ENCODE measurements at places on chromosomes 11 and 22.
A peak's percentile ranks its signal among the peaks of the same experiment; 100 is the strongest.

- no peak for DNase-seq
Measured at GRCh38 chr22:29224859-29225410, 19.2 kb downstream of the EMID1 start.

- peak; percentile 40 for DNase-seq
Measured at GRCh38 chr11:67356864-67357561, 3.7 kb upstream of the POLD4 start.

- no peak for DNase-seq
Measured at GRCh38 chr11:106697058-106697457, 321.2 kb downstream of the GUCY1A2 start.

GRCh38 chr11:102238391-102238821 lies 78.9 kb upstream of the BIRC3 start:
- DNase-seq, result no peak

DNA sequence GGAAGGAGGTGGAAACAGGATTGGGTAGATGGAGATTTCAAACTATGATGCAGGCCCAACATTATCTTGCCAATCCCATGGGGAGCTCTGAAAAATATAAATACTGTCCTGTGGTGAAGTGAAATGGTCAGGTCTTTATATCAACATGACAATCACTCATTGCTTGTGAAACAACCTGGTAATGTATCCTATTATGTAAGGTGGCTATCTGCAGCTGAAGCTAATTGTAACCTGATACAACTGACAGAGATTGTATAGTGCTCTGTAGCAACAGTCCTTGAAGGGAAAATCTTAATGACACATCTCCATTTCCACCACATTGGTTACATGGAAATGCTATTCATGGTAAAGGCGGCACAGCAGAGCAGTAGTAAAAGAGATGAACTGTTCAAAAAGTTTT lies 20.7 kb upstream of the CHORDC1 start:
- DNase-seq, result no peak

- no peak for DNase-seq
Measured at GRCh38 chr22:47210686-47211085, 448.2 kb downstream of the TBC1D22A start.

GRCh38 chr11:105100981-105101630 lies 38.5 kb downstream of the CARD18 start:
- DNase-seq, result no peak

DNA sequence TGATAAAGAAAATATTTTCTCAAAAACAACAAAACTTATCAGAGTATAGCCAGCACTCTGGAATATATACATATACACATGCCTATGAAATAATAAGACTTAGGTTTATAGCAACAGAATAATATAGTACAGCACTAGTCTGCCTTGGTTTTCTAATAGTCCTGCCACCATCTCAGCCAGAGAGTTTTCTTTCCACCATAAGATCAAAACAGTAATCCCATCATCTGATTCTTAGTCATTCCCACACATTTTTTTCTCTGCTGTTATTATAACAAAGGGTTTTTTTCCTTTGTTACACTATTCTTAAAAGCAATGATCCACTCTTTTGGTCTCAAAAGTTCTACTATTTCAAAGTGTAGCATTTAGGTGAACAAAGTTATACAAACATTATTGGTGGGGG lies 15.1 kb downstream of the MTMR2 start:
- no peak for DNase-seq

DNA sequence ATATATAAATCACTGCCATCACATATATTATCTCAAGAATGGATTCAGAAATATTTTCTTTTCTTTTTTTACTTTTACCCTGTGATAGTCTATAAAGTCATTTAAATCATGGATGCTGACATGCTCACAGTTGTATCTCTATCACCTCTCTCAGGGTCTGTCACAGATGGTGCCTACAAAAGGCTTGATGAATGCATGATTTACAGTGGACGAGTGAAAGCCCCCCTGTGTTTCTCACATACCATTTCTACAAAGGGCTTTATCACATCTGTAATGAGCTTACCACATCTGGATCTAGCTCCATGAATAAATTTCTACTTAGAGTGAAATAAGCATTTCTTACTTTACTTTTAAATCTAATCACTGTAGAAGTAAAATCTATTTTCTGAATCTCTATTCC lies 121.4 kb upstream of the CARD18 start:
- DNase-seq, result no peak

- no peak for DNase-seq
Measured at GRCh38 chr22:27110665-27111451, 453.5 kb downstream of the MIAT start.

DNA sequence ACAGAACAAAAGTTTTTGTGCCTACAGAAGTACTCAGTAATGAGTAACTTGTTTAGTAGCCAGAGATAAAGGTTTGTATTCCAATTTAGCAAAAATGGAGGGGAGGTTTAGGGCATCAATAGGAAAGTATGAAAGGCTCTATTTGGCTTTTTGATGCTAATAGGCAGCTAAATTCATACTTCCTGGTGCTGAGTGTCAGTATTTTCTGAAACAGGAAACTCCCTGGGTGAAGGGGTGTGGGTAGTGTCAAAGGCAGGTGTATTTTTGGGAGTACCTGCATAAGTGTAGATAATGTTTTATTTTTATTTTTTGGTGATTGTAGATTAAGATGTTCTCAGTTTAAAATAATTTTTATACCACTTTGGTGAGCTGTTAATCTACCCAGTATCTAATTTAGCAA lies 29.3 kb upstream of the MMP7 start:
- DNase-seq, result no peak

- no peak for DNase-seq
Measured at GRCh38 chr11:129930743-129931142, 35.4 kb upstream of the NFRKB start.

GRCh38 chr22:41001722-41002122 lies 50.5 kb downstream of the RBX1 start:
- no peak for DNase-seq

GRCh38 chr22:29212743-29213142 lies 7.0 kb downstream of the EMID1 start:
- DNase-seq, result no peak

DNA sequence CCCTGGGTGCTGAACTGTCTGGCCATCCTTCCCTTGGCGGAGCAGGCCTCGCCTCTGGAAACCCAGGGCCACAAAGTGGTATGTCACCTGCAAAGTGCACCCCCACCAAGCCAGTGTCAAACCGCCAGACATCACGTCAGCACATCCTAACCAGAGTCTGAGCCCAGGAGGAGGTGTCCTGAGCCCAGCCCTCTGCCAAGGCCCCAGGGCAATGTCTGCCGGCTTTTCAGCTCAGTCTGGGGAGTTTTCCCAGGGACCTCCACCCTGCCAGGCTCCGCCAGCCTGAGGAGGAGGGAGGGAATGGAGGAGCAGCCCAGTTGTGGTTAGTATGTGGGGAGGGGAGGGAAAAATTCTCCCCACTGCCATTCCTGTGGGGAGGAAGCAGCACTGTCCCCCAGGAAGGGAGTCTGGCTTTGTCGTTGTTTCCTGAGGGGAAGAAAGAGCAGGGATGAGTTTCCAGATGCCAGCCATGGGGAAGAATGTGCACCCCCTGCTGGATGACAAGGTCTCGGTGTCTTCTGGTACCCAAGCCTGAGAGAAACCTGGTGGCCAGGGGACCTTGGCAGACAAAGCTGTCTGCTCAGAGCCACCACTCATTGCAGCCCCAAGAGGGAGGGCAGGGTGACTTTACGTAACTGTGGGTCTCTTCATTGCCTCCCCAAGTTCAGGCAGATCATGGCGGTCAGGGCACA lies 81.4 kb upstream of the CD82 start:
- DNase-seq, result no peak

DNA sequence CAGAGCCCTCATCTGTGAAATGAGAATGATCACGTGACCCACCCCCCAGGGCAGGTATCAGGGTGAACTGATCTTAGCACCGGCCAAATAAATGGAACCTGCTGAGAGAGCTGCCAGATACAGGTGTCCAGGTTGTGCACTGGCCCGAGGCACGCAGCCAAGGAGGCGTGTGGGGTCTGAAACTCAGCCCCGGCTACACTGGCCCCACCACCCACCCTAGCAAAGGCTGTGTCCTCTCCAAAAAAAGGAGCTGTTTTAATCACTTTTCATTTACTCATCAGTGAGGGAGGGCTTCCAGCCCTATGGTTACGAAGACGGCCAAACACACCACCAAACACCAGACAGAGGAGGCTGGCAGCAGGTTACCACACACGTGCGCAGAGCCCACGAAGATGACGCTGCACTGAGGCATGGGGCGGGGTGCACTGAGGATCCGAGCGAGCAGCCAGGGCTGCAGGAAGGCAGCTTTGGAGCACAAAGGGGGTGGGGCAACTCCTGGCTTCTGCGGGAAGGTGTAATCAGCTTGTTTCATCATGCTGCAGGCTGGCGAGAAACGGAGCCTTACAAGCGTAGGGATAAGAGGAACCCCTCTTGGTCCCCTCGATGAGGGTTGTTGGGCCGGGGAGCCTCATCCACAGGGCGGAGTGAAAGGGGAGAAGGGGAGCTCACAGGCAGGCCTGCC lies 19.5 kb upstream of the SLC22A12 start:
- DNase-seq, result no peak

DNA sequence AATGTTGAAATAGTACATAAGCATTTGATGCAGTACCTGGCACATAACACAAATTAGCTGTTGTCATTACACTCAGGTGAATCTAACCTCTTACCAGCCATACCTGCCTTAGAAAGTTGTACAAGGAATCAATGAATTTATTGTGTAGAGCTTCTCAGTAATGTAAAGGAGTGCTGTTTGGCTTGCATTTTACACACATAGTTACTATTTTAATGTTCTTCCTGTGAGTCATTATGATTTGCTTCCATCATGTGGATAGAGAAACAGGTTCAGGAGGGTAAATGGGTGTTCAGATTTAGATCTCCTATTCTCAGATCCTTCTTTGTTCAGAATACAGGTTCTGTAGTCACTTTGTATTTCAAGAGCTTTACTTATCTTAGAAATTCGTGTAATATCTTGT lies 27.6 kb upstream of the RCE1 start:
- no peak for DNase-seq

GRCh38 chr22:30064172-30064571 lies 16.1 kb upstream of the HORMAD2 start:
- no peak for DNase-seq

DNA sequence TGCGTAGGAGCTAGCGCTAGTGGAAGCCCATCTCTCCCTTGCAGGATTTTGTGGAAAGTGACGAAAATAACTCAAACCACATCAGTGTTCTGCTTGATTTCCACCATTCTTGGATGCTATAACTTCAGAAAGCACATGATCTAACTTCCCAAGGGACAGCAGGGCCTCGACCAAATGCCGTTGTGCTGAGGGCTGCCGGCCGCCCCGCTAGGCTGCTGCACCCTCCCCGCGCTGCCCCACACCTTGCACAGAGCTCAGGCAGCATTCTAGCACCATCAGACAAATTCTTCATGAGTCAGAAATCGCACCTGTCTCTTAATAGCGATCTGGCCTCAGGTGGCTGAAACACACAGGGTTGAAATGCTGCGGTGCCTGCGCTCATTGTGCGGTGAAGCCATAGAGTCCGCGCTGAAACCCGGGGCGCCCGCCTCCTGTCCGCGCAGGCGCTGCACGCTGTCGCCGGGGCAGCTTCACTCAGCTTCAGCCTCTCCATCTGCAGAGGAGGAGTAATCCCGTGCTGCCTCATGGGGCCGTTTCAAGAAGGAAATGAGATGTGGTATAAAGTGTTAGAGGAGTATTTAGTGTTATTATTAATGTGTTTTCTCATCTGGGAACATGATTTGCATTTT lies 59.2 kb upstream of the B3GAT1 start:
- no peak for DNase-seq

DNA sequence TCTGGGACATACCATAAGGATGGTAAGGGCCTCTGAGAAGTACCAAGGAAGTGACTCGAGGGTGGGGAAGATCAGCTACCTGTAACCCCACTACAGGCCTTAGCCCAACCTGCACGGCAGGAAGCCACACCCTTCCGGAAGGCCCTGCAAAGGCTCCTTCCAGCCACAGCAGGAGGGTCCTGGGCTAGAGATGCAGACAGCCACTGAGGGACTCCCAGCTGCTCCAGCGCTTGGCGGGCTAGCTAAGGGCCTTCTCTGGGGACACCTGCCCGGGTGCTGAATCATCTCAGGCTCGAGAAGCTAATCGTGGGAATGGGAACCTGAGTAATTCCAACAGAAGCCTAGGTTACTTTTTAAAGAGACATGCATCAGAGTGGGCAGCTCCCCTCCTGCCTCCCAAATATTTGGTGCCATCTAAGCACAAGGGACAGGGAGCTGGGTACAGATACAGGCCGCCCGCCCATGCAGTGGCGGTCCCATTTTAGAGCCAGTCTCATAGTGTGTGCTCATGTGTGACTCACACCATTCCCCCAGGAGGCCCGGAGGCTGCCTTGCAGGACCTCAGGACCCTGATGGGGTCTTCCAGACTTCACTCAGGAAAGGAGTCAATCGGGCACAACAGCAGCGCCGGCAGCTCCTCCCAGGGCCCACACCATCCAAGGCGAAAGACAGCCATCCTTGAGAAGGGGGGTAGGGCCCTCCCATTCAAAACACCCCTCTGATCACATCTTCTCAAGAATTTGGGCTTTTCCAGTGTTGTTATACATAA lies 8.0 kb downstream of the MYH9 start:
- no peak for DNase-seq
